NCI-H1694 treated with DMSO at 0.1 percent for 48 hours (cell line): ENCODE measurements at places on chromosomes 2 and 18.

- DNase-seq: no peak
Measured at GRCh38 chr2:54714996-54715395, 8.5 kb upstream of the EML6 start.

GRCh38 chr2:109324861-109325260 lies 195.9 kb downstream of the SH3RF3 start:
- no peak for DNase-seq

- DNase-seq: no peak
Measured at GRCh38 chr18:8174771-8175170, 434.5 kb upstream of the RAB12 start.

DNA sequence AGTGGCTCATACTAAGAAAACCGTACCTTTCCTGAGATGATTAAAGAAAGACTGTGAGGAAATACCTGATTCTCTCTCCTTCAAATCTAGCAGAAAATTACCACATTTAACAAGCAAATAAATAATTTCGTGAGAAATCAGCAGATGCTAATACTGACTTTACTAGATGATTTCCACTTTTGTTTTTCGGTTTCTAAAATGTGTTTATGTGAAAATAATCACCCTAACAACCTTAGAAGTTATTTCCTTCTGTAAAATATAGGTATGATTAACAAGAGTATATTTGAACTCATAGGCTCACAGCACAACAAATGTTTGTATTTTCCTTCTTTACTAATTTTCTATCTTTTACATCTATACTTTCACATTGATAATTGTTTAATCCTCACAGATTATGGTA lies 594.1 kb upstream of the FAM98A start:
- DNase-seq: no peak

DNA sequence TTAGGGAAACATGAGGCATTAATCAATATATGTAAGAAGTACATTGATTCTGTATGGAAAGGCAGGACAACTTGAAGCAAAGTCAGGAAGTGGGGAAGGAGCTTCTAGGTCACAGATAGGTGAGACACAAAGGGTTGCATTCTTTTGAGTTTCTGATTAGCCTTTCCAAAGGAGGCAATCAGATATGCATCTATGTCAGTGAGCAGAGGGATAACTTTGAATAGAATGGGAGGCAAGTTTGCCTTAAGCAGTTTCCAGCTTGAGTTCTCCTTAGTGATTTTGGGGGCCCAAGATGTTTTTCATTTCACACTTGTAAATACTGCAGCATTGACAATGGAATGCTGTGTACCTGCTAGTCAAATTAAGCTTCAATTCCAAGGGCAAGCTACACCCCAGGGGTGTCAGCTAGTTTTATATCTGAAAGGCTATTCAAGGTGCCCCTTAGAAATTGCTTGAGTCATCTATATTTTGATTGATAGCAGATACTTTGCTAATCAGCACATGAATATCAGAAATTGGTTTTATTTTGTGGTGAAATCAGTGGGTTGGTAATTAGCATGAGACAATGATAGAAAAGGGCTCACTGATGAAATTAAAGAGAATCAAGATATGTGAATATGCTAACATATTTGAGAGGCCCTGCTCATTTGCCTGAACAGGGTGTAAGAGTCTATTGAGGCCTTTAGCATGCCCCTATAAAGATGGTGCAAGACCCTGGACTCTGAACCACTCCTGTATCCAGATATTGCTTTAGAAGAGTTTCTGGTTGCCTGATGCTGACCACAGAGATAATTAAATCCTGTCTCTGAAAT lies 131.5 kb downstream of the TMEM17 start:
- no peak for DNase-seq

DNA sequence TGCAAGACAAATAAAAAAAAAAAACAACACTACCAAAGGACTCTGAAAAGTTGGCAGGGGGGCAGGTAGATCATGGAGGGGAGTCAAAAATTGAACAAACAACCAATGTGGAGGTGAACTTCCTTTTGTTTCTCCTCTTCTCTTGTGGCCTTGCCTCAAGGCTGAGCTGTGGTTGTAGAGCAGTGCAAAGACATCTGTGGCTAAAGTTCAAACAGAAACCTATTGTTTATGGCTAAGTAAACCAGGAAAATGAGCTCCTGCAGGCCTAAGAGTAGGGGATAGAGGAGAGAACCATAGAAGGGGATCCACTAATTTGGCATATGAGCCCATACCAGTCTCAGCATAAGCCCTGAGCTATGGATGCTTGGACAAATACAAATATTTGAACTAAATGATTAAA lies 40.2 kb upstream of the EGR4 start:
- DNase-seq: no peak

DNA sequence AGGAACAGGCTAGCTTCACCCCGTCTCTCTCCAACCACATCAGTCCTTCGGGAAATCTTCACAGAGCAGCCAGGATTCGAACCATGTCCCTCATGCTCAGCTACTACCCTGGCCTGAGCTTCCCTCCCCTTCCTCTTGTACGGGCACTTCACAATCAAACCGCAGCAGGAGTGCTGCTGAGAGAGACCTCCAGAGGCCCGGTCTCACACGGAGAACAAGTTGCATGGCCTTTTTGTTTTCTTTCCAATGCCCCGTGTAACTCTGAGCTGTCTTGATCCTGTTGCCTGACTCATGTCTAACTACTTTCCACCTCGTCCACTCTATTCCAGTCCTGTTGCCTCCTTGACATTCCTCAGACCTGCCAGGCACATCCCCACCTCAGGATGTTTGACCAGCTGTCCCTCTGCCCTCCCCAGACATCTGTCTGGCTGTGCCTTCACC lies 25.4 kb downstream of the FBLN7 start:
- no peak for DNase-seq

DNA sequence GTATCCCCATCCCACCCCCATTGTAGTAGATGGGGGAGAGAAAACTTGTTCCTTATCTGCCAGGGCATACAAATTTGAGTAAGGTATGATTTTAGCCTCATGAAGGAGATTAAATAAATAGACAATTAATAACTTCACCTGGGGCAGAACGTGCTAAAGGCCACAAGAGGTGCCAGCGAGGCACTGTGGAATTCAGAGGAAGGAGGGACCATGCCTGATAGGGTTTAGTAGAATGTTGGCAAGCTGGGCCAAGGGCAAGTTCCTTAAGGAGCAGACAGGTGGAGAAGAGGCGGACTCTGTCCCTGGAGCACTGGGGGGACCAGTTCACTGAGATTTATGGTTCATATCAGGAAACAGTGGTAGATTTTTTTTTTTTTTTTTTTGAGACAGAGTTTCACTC lies 22.5 kb downstream of the STAMBP start:
- DNase-seq: no peak

DNA sequence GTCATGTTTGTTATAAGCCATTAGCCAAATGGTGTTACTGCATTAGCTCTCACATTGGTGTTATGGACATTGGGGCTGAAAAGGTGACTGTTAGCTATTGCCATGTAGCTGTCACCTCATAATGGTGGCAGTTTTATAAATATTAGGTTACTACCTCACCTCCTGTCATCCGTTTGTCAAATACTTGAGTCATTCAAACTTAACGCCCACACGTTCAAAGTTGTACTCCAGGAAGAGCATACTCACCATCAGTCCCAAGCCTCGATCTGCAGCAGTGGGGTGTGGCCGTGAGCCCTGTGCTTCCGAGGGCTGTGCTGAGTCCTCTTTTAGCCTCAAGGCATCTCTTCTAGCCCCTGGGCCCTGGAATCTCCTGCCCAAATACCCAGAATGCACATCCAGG lies 87.3 kb downstream of the PDK1 start:
- no peak for DNase-seq

- no peak for DNase-seq
Measured at GRCh38 chr18:76689646-76690264, 132.6 kb upstream of the ZNF236 start.

GRCh38 chr2:41716497-41716896 lies 331.3 kb upstream of the PKDCC start:
- no peak for DNase-seq
